Hematopoietic multipotent progenitor cell (in vitro differentiated cells): ENCODE measurements at places on chromosomes 3 and 15. TPM values are rescaled to one million over a fixed set of nuclear protein-coding genes. Genes with fewer than 3 reads are reported as not detected.

DNA sequence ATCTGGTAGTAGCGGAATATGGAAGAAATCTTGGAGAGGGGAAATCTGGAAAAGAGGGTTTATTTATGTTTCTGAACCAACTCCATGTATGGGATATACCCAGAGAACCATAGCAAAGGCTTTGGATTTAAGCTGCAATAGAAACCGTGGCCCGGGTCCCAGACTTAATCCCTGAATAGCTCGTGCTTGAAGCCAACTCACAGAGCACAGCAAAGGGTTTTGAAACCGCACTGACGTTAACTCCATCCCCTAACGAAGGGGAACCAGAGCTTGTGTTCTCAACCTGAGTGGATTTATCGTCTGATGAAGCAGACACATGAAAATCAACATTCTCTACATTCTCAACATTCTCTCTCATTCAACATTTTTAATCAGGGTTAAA is 154.6 kb downstream of the APBA2 start:
- DNase-seq = no peak

DNA sequence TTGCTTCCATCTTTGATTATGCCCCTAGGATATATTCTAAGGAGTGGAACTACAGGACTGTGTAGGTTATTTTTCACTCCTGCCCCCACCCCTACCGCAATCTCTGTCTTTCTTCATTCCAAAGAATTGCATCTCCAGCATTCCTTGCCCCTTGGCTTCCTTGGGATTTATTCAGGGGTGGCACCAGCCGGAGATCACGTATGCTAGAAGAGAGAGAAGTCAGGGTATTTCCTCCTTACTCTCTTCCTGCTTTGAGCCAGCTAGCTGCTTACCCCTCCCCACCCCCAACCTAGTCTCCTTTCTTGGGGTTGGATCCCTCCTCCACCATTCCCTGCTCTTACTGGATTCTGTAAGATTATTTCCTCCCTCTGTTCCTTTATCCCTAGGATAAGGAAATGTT is 35.0 kb upstream of the DENND4A start:
- no peak for DNase-seq

The CNTN6 gene
- not detected for total RNA-seq

The GP9 gene
- total RNA-seq = 4.0 TPM

GRCh38 chr3:111862974-111863373 is 3.9 kb downstream of the PHLDB2 start:
- DNase-seq = no peak

The SAMD7 gene
- total RNA-seq = not detected
